Esophagus squamous epithelium (tissue), 5 donors: ENCODE measurements at places on chromosomes 12 and 14.

DNA sequence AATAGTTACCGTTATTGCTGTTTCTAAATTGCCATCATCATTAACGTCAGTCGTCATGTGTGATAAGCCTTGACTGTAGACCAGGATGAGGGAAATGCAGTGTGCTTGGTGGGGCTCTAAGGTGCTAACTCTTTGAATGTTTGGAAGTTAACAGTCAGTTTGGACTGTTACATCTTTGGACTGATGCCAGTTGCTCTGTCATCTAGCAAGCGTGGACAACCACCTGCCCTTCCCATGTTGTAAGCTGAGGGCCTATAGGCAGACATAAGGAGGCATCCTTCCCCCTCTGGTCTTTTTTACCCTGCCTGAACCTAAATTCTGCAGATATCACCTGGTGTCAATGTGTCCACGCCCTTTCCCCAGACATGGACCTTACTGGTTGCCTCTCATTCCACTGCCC lies 94.4 kb downstream of the PPP2R5C start:
- H3K27ac ChIP-seq, result no peak overlapping the region
- DNase-seq, result no peak
- H3K36me3 ChIP-seq, result peaks cover 45% of the 10 kb centered on the region

DNA sequence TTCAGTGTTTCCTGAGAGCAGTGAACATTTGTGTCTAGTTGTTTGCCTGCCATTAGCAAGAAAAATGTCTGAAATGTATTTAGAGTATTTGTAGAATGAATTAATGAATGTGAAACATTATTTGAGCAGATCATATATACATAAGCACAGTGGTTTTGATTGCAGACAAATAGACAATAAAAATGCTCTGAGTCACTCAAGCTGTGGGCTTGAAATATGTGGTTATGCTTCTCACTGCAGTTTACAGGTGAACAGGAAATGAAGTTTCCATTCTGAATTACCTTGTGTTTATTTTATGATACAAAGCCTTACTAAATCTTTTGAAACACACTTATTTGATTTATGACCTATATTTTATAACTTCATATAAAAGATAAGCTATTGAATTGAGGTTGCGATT lies 827.7 kb downstream of the TMTC2 start:
- H3K27ac ChIP-seq, result no peak overlapping the region
- no peak for DNase-seq
- no peaks in the 10 kb centered on the region for H3K36me3 ChIP-seq
- no peak overlapping the region for H3K4me3 ChIP-seq

DNA sequence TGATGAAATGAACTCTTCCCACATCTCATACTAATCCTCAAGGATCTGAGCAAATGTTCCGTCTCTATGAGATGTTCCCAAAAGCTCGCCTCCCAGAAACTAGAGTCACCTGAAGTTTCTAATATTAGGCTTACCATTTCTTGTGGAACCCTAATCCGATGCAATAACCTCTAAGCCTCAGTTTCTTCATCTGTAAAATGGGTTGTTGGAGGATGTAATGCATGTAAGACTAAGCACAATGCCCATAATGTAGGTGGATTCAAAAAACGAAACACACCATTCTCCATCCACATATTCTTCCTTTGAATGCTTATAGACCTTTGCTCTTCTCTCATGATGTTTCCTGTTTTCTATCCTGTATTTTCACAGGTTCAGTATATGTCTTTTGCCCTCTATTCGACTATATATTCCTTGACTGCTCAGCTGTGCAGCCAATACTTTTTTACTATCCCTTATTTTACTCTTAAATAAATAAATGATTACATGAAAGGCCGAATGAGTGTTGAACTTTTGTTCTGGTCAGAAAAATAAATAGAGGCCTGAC lies 307.3 kb upstream of the G2E3 start:
- no peak overlapping the region for H3K4me3 ChIP-seq
- H3K36me3 ChIP-seq, result no peaks in the 10 kb centered on the region
- no peak overlapping the region for H3K27ac ChIP-seq
- H3K27me3 ChIP-seq, result no peaks in the 10 kb centered on the region
- peaks cover 10% of the 10 kb centered on the region for H3K4me1 ChIP-seq

DNA sequence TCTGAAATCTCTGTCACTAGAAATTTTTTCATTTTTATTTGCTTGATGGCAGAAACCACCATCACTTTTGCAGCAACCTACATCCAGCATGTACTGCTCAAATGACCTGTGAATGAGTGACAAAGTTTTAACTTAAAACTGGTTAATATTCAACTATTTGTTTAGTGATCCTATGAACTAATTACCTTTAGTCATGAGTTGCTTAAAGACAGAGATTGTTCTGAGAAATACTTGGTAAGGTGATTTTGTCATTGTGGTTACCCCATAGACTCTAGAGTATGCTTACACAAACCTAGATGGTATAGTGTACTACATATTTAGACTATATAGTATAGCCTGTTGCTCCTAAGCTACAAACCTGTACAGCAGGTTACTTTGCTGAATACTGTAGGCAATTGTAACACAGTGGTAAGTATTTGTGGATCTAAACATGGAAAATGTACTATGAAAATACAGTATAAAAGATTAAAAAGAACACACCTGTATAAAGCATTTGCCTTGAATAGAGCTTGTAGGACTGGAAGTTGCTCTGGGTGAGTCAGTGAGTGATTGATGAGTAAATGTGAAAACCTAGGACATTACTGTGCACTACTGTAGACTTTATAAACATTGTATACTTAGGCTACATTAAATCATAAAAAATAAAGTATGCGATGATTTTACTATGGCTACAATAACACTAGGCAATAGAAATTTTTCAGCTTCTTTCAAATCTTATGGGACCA lies 256.6 kb upstream of the PPFIA2 start:
- H3K27me3 ChIP-seq, result no peaks in the 10 kb centered on the region
- no peak for DNase-seq
- no peak overlapping the region for H3K27ac ChIP-seq
- H3K4me3 ChIP-seq, result no peak overlapping the region
- no peaks in the 10 kb centered on the region for H3K4me1 ChIP-seq
- H3K36me3 ChIP-seq, result no peaks in the 10 kb centered on the region

GRCh38 chr14:39454906-39455539 lies 22.8 kb upstream of the FBXO33 start:
- no peaks in the 10 kb centered on the region for H3K4me1 ChIP-seq
- no peak for DNase-seq
- no peaks in the 10 kb centered on the region for H3K27me3 ChIP-seq
- no peak overlapping the region for H3K4me3 ChIP-seq

DNA sequence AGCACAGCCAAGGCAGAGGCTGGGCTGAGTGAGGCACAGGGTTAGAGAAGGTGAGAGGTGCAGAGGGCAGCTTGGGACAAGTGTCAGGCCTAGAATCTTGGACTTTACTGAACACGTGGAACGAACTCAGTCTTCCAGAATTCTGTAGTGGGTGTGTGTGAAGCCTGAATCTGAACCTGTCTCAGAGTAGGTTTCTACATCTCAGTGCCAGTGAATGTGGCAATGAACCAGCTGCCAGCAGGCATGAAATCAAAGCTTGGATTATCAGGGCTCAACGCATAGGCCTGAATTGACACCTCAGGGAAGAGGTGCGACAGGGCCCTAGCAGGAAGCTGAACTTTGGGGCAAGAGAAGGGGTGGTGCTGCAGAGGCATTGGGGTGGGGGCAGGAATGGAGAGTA lies 104.6 kb downstream of the SAMD4A start:
- H3K36me3 ChIP-seq, result no peaks in the 10 kb centered on the region
- no peak for DNase-seq
- no peak overlapping the region for H3K27ac ChIP-seq
- peaks cover 10% of the 10 kb centered on the region for H3K4me1 ChIP-seq
- H3K27me3 ChIP-seq, result peaks cover 51% of the 10 kb centered on the region

DNA sequence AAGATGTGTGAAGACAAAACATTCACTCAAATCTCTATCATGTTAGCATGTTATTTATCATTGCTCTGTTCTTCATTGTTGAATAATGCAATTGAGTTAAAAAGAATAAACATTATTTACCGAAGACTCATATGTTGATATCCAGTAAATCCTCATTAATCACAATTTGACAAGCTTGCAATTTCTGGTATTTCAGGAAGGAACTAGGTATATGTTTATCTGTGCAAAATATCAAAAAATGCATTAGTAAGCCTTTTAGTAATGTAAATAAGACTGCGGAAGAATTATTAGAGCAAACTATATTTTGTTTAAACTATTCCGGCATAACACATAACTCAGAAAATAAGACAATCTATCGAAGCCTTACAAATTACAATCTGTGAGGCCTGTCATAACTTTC lies 222.7 kb upstream of the NOVA1 start:
- no peak overlapping the region for H3K4me3 ChIP-seq
- H3K27me3 ChIP-seq, result no peaks in the 10 kb centered on the region
- H3K36me3 ChIP-seq, result no peaks in the 10 kb centered on the region
- H3K27ac ChIP-seq, result no peak overlapping the region
- no peaks in the 10 kb centered on the region for H3K4me1 ChIP-seq

DNA sequence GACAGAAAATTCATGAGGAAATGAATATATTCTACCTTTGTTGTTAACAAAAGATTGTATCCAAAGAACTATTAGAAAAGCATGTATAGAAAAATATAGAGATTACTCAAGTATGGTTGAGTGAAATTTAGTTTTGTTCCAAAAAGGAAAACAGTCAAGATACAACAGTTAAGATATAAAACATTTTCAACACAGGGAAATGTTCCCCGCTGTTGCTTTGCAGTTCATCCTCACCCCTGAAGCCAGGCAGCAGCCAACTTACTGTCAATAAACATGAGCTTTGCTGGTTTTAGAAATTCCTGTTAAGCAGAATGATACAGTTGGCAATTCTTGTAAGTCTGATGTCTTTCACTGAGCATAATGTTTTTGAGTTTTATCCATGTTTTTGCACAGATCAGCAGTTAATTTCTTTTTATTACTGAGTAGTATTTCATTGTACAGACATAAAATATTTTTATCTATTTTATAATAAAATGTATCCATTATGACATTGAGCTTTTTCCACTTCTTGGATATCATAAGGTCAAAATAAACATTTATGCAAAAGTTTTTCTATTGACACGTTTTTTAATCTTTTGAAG lies 1.2 kb upstream of the CLEC2B start:
- H3K4me3 ChIP-seq, result peak overlapping the region; percentile 53
- no peaks in the 10 kb centered on the region for H3K27me3 ChIP-seq
- H3K27ac ChIP-seq, result peak overlapping the region; percentile 92
- peaks cover 14% of the 10 kb centered on the region for H3K4me1 ChIP-seq
- DNase-seq, result no peak
- H3K36me3 ChIP-seq, result no peaks in the 10 kb centered on the region

- peak overlapping the region; percentile 16 for H3K4me3 ChIP-seq
- DNase-seq, result no peak
These were observed 46.6 kb downstream of the SUSD6 start for GRCh38 chr14:69657950-69658355.

GRCh38 chr14:32022525-32022924 lies 54.6 kb upstream of the ARHGAP5 start:
- H3K4me3 ChIP-seq, result no peak overlapping the region
- no peaks in the 10 kb centered on the region for H3K27me3 ChIP-seq
- H3K36me3 ChIP-seq, result no peaks in the 10 kb centered on the region
- H3K4me1 ChIP-seq, result peaks cover 14% of the 10 kb centered on the region
- no peak for DNase-seq

DNA sequence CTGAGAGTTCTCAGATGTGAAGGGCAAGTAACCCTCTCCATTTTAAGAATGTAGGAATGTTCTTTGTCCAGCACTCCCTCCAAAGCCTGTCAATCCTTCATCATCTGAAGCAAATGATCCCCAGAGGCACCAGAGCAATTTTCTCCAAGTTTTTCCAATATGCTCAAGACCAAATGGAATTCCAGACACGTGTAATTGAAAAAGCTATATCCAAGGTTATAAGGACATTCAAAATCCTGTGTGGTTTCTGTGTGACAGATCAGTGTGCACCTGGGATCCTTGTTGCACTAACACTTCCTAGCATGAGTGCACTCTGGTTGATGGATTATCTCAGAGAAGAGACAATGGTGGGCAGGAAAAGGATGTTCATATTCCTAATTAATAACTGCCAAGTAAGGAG lies 65.6 kb upstream of the OVCH1 start:
- no peaks in the 10 kb centered on the region for H3K36me3 ChIP-seq
- no peaks in the 10 kb centered on the region for H3K27me3 ChIP-seq
- no peak for DNase-seq
- H3K4me1 ChIP-seq, result peaks cover 32% of the 10 kb centered on the region

- no peak overlapping the region for H3K27ac ChIP-seq
- no peaks in the 10 kb centered on the region for H3K27me3 ChIP-seq
- H3K4me1 ChIP-seq, result no peaks in the 10 kb centered on the region
- H3K4me3 ChIP-seq, result no peak overlapping the region
- DNase-seq, result no peak
- peaks cover 12% of the 10 kb centered on the region for H3K36me3 ChIP-seq
These were observed 110.1 kb downstream of the DNAI7 start for GRCh38 chr12:25084816-25085215.

DNA sequence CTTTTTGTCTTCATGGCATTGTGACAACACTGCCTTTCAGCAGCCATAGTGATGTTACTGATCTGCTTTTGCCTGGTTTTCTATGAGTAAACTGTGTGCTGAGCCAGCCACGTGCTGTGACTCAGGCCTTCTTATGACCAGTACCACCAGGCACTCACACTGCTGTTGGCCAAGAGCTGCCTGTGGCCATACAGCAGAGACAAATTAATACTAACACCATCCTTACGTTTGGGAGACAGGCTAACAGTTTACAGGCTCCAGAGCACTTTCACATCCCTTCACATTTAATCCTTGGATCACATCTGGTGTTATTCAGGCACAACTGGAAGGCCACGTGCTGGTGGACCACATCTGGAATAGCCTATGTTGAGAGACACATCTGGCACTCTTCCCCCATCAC lies 377.9 kb downstream of the CCDC91 start:
- peak overlapping the region; percentile 3 for H3K27ac ChIP-seq
- no peaks in the 10 kb centered on the region for H3K27me3 ChIP-seq
- no peaks in the 10 kb centered on the region for H3K36me3 ChIP-seq
- no peak for DNase-seq

GRCh38 chr12:123815968-123816367 lies 53.9 kb downstream of the DNAH10 start:
- H3K27ac ChIP-seq, result no peak overlapping the region
- no peaks in the 10 kb centered on the region for H3K4me1 ChIP-seq
- H3K36me3 ChIP-seq, result no peaks in the 10 kb centered on the region
- H3K27me3 ChIP-seq, result no peaks in the 10 kb centered on the region

DNA sequence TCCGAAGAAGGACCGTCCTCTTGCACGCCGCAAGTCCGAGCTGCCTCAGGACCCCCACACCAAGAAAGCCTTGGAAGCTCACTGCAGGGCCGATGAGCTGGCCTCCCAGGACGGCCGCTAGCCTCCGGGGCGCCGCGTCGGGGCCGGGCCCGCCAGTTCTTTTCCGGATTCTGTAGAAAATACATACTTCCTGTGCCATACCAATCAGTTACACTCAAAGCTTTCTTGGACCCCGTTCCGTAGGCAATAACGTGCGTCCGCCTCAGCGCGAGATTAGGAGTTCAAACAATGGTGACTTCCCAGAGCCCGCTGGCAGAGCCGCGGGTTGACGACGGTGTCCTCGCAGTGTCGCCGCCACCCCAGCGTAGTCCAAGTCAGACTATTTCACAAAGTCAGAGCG lies 39.2 kb upstream of the DYNC1H1 start:
- H3K36me3 ChIP-seq, result peaks cover 6% of the 10 kb centered on the region
- H3K4me1 ChIP-seq, result no peaks in the 10 kb centered on the region
- DNase-seq, result no peak
- H3K4me3 ChIP-seq, result no peak overlapping the region
- H3K27ac ChIP-seq, result no peak overlapping the region
